NCI-H187 treated with DMSO at 0.1 percent for 48 hours (cell line): ENCODE measurements at places on chromosomes 1 and 21.

- no peak for DNase-seq
Observed at GRCh38 chr1:224525411-224526040, 90.6 kb upstream of the CNIH3 start.

- no peak for DNase-seq
Observed at GRCh38 chr21:24045775-24046215, 1561.5 kb downstream of the MRPL39 start.

DNA sequence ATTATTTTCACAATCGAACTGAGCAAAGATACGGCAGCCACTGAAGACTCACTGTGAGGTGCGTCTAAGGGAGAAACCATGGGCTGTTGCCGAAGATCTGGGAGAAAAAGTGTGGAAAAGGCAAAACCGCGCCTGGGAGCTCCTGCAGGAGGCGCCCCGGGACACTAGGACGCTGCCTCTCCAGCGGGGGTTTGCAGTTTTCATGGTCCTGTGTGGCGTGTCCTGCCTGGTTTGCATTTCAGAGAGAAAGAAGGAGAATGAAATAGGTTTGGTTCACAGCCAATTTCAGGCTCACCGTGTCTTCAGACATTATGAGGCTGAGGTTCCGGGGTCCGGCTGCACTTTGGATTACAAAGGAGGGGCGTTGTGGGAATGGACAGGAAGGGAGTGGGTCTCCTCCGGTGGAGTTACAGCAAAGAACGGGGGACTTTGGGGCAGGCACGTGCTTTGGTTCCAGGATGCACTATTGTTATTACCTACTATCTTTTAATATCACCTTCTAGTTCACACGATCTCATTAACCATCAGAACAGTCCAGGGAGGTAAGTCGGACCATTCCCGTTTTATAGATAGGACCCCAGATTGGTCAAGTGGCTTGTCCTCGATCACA is 179.8 kb downstream of the DYRK1A start:
- no peak for DNase-seq

DNA sequence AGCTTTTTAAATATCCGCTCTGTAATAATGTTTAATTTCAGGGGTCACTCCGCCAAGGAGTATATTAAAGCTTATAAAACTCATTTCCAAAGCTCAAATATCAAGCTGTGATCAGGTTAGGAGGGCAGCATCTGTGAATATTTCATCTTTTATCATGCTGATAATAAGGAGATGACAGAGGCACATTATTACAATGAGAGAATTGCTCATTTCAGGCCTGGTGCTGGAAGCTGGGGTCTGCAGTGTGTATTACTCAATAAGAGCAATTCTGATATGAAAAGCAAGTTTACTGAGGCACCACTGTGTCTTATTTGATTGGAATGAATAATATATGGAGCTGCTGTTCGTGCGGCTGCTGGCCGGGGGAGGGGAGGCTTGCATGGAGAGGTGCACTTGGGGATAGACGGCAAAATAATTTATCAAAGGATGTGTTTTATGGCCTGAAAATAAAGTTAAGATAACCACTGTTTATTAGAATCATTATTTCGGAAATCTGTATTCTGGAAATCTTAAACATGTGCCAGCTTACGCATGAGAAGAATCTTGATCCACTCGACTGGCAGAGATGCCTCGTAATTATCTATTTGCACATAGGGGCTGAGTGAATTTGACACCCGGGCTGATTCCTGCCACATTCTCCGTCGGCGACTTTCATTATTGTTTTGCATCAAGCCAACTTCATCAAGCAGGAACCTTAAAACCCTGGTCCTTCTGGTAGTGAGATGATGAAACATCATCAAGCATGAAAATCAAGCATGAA is 173.2 kb downstream of the RRAGC start:
- no peak for DNase-seq

- no peak for DNase-seq
Observed at GRCh38 chr21:46605767-46606426, 1.0 kb upstream of the S100B start.

GRCh38 chr1:147600119-147601111 is 59.1 kb downstream of the BCL9 start:
- no peak for DNase-seq

- no peak for DNase-seq
Observed at GRCh38 chr1:243598433-243598832, 251.6 kb downstream of the AKT3 start.

GRCh38 chr1:157104598-157105293 is 5.1 kb upstream of the ETV3L start:
- no peak for DNase-seq

DNA sequence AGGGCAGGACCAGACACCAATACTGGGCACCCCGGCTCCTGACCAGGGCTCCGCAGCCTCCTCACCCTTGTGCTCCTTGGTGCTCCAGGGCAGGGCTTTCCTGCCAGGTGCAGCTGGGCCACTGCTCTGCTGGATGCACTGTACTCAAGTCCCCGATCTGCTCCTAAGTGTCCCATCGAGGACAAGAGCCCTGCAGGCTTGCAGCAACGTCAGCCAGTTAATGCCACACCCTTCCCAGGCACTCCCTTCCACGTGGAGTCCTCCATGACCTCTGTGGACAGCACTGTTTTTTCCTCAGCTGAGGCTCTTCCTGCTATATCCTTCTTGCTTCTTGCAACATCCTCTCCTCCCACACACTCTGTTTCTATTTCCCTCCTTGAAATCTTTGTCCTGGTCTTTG is 94.0 kb upstream of the NGF start:
- DNase-seq, result no peak

GRCh38 chr1:157163273-157164127 is 25.3 kb upstream of the ETV3 start:
- DNase-seq, result peak; percentile 37

- no peak for DNase-seq
Observed at GRCh38 chr1:119112791-119113190, 27.7 kb downstream of the WARS2 start.

DNA sequence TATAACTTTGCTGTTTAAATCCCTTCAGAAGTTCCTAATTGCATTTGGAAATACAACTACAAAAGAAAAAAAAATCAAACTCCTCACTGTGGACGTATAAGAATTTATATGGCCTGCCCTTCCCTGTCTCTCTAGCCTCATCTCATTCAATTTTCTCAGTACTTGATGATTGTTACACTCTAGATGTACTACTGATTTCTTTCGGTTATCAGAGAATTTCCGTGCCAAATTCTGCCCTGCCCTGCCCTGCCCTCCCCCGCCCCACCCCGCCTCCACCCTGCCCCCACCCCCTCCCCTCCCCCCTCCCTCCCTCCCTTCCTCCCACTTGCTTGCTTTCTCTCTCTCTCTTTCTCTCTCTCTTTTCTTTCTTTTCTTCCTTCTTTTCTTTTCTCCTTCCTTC is 71.7 kb upstream of the MPC2 start:
- no peak for DNase-seq

DNA sequence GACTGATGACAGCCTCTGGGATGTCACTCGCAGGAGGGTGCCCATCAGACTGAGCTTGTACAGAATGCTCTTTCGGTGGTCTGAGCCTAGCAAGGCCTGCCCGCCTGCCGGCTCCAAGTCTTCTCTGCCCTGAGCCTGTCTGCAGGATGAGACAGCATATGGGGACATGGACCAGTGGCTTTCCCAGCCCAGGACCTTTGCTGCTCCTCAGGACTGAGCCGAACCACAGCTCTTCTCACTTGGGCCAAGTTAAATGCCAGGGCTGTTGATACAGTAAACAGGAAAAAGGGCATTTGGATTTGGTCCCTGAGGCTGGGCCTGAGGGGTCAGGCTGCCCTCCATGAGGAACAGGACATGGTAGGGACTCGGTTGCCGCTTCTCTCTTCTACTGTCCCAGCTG is 64.3 kb upstream of the EPS8L3 start:
- no peak for DNase-seq

DNA sequence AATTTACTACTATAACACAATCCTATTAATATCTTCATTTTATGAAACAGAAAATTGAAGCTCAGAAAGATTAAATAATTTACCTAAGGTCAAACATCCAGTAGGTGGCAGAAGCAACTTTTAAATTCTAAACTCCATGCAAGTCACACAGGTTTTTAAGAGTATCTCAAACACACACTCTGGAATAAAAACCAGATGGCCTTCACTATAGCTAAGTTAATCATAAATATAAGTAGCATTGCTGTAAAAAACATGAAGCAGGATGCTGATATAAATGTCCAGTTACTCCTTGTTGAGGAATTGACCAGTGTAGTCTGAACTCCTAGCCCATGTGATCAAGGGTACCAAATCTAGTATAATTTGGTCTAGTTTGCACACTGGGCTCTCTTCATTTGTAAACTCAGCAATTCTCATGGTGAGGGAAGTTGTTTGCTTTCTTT is 9.4 kb upstream of the FMO3 start:
- peak; percentile 75 for DNase-seq

DNA sequence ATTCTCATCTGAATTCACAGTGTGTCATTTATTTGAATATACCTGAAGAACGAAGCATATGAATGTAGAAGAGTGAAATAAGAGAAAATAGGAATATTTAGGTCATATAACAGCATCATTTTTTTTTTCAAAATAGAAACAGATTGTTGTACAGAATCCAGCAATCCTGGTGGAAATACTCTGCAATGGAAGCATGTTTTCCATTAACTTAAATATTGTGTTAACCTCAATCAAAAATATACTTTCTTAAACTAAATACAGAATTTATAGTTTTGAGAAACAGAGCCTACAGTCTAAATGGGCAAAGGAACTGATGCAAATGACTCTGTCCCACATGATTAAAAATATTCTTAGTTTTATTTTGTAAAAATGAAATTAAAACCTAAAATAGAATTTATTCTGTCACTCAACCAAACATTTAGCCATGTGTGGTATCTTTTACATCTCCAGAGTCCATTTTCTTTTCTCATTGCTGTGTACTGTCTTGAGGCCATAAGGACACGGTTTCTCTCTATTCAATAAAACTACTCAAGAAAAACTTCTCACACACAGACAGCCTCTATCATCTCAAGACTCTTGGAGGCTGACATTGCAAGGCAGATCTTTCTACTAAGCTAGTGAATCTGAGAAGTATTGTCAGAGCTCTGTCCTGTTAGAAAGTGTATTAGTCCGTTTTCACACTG is 322.6 kb downstream of the LTN1 start:
- DNase-seq, result no peak

DNA sequence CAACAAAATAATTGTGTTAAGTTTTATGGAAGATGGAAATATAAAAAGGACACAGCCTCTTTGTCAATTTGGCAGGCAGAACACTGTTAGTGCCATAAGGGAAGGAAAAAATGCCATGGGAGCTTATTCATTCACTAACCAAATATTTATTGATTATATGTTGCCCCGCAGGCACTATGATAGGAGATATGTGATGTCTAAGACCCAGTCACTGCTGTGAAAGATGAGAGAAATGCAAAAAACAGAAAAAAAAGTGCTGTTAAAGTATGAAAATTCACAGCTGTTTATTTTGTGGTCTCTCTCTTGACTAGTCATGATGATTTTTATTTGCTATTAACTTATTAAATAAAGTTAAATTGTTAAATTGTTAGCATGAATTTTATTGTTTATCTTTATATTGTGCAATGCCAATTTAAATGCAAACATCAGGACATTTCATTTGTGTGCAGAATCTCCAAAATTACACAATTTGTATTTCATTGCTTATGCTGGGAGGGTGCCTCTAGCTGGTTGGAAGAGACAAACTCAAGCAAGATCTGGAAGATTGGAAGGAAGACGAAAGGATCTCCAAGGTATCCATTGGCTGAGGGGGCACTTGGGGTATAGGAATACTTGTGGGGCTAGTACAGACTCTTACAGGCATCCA is 17.8 kb upstream of the PTGFR start:
- no peak for DNase-seq

DNA sequence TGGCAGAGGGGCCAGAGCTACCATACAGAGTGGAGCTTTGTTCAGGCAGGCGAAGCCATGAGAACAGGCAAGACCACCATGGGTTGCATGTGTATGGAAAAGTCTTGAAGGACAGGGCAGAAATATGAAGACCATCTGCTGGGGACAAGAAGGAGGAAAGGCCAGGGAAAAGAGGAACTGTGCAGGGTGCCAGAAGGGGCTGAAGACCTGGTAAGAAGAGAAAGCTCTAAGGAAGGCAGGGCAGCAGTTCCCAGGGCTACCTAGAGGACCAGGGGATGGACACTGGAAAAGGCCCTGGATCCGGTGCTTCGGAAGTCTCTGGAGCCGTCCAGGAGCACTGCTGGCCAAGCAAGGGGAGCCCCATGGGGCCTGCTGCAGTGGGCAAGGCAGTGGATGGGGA is 43.4 kb downstream of the PKP1 start:
- no peak for DNase-seq

GRCh38 chr1:198986036-198986435 is 347.2 kb downstream of the PTPRC start:
- no peak for DNase-seq

- no peak for DNase-seq
Observed at GRCh38 chr1:48966583-48966982, 189.9 kb upstream of the BEND5 start.

- DNase-seq, result no peak
Observed at GRCh38 chr1:230248016-230248888, 177.9 kb downstream of the PGBD5 start.

DNA sequence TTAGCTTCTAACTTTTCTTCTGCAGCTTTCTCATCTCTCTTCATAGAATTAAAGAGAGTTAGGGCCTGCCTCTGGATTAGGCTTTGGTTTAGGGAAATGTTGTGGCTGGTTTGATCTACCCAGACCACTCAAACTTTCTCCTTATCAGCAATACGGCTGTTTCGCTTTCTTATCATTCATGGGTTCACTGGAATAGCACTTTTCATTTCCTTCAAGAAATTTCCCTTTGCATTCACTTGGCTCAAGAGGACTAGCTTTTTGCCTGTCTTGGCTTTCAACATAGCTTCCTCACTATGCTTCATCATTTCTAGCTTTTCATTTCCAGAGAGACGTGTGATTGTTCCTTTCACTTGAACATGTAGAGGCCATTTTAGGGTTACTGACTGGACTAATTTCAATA is 59.6 kb downstream of the AKT3 start:
- DNase-seq, result no peak

- DNase-seq, result no peak
Observed at GRCh38 chr1:53639996-53640700, 98.8 kb downstream of the GLIS1 start.

GRCh38 chr1:158185770-158186169 is 5.1 kb downstream of the CD1D start:
- no peak for DNase-seq

DNA sequence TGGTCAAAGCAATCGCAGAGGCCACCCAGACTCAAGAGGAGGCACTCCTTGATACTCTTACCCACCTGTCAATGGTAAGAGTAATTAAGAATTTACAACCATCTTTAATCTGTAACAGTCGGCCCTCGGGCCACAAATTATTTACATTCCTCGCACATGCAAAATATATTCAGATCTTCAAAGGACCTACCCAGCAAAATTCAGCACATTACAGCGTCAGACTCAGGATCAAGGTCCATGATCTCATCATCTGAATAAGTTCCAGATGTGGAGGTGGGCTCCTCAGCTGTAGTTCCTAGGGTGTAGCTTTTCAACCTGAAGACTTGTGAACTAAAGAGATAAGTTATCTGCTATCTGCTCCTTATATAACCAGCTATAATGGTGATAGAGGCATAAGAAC is 17.1 kb upstream of the RNF11 start:
- DNase-seq, result no peak

DNA sequence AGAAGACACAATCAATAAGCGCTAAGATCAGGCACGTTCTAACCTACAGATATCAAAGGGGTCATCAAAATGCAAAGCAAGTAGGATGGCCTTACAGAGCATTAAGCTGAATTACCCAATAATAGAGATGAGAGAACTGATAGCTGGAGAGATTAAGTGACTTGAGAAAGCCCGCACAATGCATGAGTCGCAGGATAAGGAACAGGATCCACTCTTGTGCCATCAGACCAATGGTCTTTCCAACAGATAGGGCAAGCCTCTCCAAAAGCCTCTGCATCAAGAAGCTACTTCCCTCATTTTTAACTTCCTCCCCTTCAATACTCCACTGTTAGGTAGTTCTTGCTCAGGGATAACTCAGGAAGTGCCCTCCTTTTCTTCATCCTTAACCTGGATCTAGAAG is 2.6 kb downstream of the CHML start:
- no peak for DNase-seq
